ENCODE measurements at places on chromosomes 11 and 22. TPM values are rescaled to one million over a fixed set of nuclear protein-coding genes. Genes with fewer than 3 reads are reported as not detected.

Gene OR8G5
- 1.1 TPM for total RNA-seq

Gene SCGB1D1
- total RNA-seq, result not detected

Gene KLHL35
- 3.3 TPM for total RNA-seq

Gene DRAP1
- total RNA-seq, result 878 TPM

Gene ANO3
- 1.2 TPM for total RNA-seq

Gene PAX6
- total RNA-seq, result not detected

Gene SERPIND1
- 0.49 TPM for total RNA-seq

Gene TYR
- not detected for total RNA-seq

Gene GRAP2
- total RNA-seq, result 1.7 TPM

Gene OR8D1
- not detected for total RNA-seq

Gene MAP6
- total RNA-seq, result not detected

Gene LYVE1
- total RNA-seq, result not detected

Gene FOLR3
- total RNA-seq, result not detected

Gene GLB1L2
- total RNA-seq, result 17.7 TPM

Gene PTPRCAP
- total RNA-seq, result 1.4 TPM

Gene TTC36
- total RNA-seq, result 2.7 TPM

Gene BTBD18
- total RNA-seq, result 0.13 TPM

Gene LRRC32
- not detected for total RNA-seq

Gene DCDC1
- total RNA-seq, result not detected

Gene NOX4
- 15.8 TPM for total RNA-seq

Gene FAU
- 892 TPM for total RNA-seq

Gene DNAJB13
- not detected for total RNA-seq
